ENCODE measurements at places on chromosomes 2 and 18.

GRCh38 chr2:190947711-190948251 lies 66.2 kb downstream of the STAT1 start:
- peaks cover 28% of the 10 kb centered on the region for H3K4me1 ChIP-seq
- no peak overlapping the region for H3K4me3 ChIP-seq
- H3K27ac ChIP-seq, result peak overlapping the region; percentile 0
- no peak for DNase-seq

DNA sequence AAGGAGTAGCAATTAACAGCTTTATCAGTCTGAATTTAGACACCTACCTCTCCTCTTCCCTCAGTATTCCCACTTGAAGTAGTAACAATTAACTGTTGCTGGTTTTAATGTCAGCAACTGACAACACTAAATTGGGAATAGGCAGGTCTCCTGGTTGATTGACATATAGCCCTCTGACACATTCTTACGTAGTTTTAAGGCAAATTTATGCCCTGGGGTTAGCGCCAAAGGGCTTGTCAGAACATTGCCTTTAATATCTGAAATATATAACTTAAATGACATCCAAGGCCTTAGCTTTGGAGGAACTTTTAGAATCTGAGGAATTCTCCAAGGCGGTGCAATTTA lies 7.4 kb downstream of the ASXL3 start:
- no peak for DNase-seq
- H3K36me3 ChIP-seq, result no peaks in the 10 kb centered on the region
- H3K27ac ChIP-seq, result no peak overlapping the region
- H3K27me3 ChIP-seq, result no peaks in the 10 kb centered on the region

DNA sequence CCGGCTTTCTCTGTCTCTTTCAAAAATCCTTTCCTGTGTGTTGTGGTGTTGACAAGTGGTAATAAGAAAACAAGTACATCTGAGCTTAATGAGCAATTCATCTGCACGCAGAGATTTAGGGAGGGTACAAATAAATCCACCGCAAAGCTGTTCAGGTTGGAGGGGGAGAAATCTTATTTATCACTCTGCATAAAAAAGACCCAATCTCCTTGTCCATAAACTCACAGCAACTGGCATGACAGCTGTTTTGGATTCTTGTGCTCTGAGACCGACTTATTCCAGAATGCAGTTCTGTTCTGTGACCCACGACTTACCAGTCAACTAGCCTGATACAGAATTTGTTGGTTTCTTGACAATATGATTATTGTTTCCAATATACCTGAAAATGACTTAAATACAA lies 380.1 kb downstream of the SOX11 start:
- H3K4me1 ChIP-seq, result no peaks in the 10 kb centered on the region
- no peaks in the 10 kb centered on the region for H3K27me3 ChIP-seq
- H3K4me3 ChIP-seq, result no peak overlapping the region
- DNase-seq, result no peak

DNA sequence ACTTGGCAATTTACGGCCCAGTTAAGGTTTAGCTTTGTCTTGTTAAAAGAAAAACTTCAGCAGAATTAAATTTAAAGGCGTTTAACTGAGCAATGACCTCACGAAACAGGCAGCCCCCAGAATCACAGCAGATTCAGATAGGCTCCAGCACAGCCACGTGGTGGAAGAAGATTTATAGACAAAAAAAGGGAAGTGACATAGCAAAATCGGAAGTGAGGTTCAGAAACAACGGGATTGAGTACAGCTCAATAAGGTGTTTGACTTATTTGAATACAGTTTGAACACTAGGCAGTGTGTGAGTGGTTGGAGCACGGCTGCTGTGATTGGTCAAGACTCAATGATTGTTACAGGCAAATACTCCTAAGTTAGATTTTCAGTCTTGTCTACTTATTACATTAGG lies 79.8 kb downstream of the MOGAT1 start:
- H3K27ac ChIP-seq, result no peak overlapping the region
- DNase-seq, result no peak
- H3K4me3 ChIP-seq, result no peak overlapping the region
- peaks cover 13% of the 10 kb centered on the region for H3K4me1 ChIP-seq
- no peaks in the 10 kb centered on the region for H3K27me3 ChIP-seq

DNA sequence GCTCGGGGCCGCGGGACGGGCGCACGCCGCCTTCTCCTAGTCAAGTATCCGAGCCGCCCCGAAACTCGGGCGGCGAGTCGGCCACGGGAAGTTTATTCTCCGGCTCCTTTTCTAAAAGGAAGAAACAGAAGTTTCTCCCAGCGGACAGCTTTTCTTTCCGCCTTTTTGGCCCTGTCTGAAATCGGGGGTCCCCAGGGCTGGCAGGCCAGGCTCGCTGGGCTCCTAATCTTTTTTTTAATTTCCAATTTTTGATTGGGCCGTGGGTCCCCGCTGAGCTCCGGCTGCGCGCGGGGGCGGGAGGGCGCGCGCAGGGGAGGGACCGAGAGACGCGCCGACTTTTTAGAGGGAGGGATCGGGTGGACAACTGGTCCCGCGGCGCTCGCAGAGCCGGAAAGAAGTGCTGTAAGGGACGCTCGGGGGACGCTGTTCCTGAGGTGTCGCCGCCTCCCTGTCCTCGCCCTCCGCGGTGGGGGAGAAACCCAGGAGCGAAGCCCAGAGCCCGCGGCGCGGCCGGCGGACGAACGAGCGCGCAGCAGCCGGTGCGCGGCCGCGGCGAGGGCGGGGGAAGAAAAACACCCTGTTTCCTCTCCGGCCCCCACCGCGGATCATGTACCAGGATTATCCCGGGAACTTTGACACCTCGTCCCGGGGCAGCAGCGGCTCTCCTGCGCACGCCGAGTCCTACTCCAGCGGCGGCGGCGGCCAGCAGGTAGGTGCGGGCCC lies 617 bp downstream of the FOSL2 start:
- H3K27me3 ChIP-seq, result no peaks in the 10 kb centered on the region
- peaks cover 8% of the 10 kb centered on the region for H3K36me3 ChIP-seq
- H3K4me3 ChIP-seq, result peak overlapping the region; percentile 94
- no peak for DNase-seq

- no peaks in the 10 kb centered on the region for H3K36me3 ChIP-seq
- no peaks in the 10 kb centered on the region for H3K4me1 ChIP-seq
- DNase-seq, result no peak
- H3K27me3 ChIP-seq, result peaks cover 4% of the 10 kb centered on the region
Observed at GRCh38 chr2:178829299-178829960, 22.2 kb upstream of the TTN start.

- H3K4me1 ChIP-seq, result no peaks in the 10 kb centered on the region
- no peak overlapping the region for H3K27ac ChIP-seq
- no peaks in the 10 kb centered on the region for H3K27me3 ChIP-seq
Observed at GRCh38 chr2:203626952-203627681, 79.3 kb upstream of the CD28 start.
